Left lung (tissue), 14 donors: ENCODE measurements at places on chromosomes 5 and 9. TPM values are rescaled to one million over a fixed set of nuclear protein-coding genes. Genes with fewer than 3 reads are reported as not detected.

COL15A1 gene
- 42.7 TPM for total RNA-seq

FCN2 gene
- not detected for total RNA-seq

SCGB3A2 gene
- total RNA-seq: 108 TPM

SLC1A1 gene
- 9.9 TPM for total RNA-seq

TMEM171 gene
- 0.32 TPM for total RNA-seq

SOWAHA gene
- total RNA-seq: 0.16 TPM

FOXD4L5 gene
- total RNA-seq: 0.24 TPM

SEMA5A gene
- total RNA-seq: 29.5 TPM

PDE8B gene
- 3.3 TPM for total RNA-seq

PCDHA1 gene
- not detected for total RNA-seq

CHSY3 gene
- total RNA-seq: 5.8 TPM

AIF1L gene
- 21.1 TPM for total RNA-seq

CMYA5 gene
- total RNA-seq: 0.68 TPM

PCDHGB7 gene
- 12.9 TPM for total RNA-seq

TMC1 gene
- total RNA-seq: 0.26 TPM

RCL1 gene
- total RNA-seq: 11.2 TPM

FST gene
- total RNA-seq: 2.1 TPM

C9orf153 gene
- total RNA-seq: 0.41 TPM

OTP gene
- total RNA-seq: not detected

BTNL3 gene
- total RNA-seq: not detected

CER1 gene
- total RNA-seq: not detected

LIFR gene
- 52.6 TPM for total RNA-seq

PRDM9 gene
- total RNA-seq: not detected

ACER2 gene
- 3.5 TPM for total RNA-seq

IFNB1 gene
- total RNA-seq: not detected

SLC46A2 gene
- total RNA-seq: 7.0 TPM

NUTM2G gene
- total RNA-seq: not detected

TRIM41 gene
- total RNA-seq: 24.5 TPM

C9orf50 gene
- total RNA-seq: not detected

HACD4 gene
- 6.3 TPM for total RNA-seq

TTC16 gene
- 1.0 TPM for total RNA-seq

UGT3A1 gene
- total RNA-seq: not detected

HNRNPK gene
- 458 TPM for total RNA-seq

RAB3C gene
- total RNA-seq: 1.8 TPM

PAEP gene
- not detected for total RNA-seq

PDLIM4 gene
- total RNA-seq: 7.7 TPM

PCDHGC3 gene
- 101 TPM for total RNA-seq

KIF4B gene
- total RNA-seq: not detected

FOXD4L6 gene
- total RNA-seq: not detected

PITX1 gene
- total RNA-seq: 0.18 TPM

RASGEF1C gene
- total RNA-seq: not detected

TEK gene
- 39.0 TPM for total RNA-seq

ANKRD31 gene
- total RNA-seq: 0.16 TPM

ZFP2 gene
- total RNA-seq: 1.8 TPM

AJM1 gene
- 2.6 TPM for total RNA-seq

ATP10B gene
- 0.09 TPM for total RNA-seq

DMRTA1 gene
- 1.9 TPM for total RNA-seq

ANKRD34B gene
- total RNA-seq: 0.15 TPM

APBA1 gene
- 2.5 TPM for total RNA-seq

OR1Q1 gene
- total RNA-seq: not detected

GABRA1 gene
- total RNA-seq: not detected

SPOCK1 gene
- 2.5 TPM for total RNA-seq

SLC45A2 gene
- total RNA-seq: not detected
